MCF 10A (cell line): ENCODE measurements at places on chromosomes 7 and 10. TPM values are rescaled to one million over a fixed set of nuclear protein-coding genes. Genes with fewer than 3 reads are reported as not detected.

Gene WAPL
- total RNA-seq: 42.7 and 45.2 TPM in 2 replicates

Gene GBX1
- not detected in 2 replicates for total RNA-seq

Gene OR13A1
- total RNA-seq: not detected in 2 replicates

Gene NODAL
- total RNA-seq: not detected in 2 replicates

Gene SPDYE8
- total RNA-seq: not detected in 2 replicates

Gene AOAH
- total RNA-seq: not detected in 2 replicates

Gene PPP1R17
- total RNA-seq: not detected in 2 replicates

Gene TFAM
- 44.4 and 62.3 TPM in 2 replicates for total RNA-seq

DNA sequence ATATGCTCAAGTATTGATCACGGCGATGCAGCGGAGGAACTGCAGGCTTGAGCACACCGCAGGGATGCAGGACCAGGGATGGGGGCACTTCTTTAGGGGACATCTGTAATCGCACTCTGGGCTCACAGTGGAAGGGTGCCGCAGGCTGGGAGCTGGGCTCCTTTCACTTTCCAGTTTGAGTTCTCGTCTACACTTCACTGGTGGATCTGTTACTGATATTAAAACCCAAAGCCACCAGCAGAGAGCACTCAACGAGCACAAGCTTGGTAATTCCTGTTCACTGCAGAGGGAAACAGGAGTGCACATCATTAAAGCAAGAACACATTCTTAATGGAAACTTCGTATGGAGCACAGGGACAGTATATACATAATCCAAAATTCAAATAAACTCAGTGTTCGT is 91.3 kb downstream of the PARD3 start:
- peak; percentile 69 for DNase-seq

DNA sequence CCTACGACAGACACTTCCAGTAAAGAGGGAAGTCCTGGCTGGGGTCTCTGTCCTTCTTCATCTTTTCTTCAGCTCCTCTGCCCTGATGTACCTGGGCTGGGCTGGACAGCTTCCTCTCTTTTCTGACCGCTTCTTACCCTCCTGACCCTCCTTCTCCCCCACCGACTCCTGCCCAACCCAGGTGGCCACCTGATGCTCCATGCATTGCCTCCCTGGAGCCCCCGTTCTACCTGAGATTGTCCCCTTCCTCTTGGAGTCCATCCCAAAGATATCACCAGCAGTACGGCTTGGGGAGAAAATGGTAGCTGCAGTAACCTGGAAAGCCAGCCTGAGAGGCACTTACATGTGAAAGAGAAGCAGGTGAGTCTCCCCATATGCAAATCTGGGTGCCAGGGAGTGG is 566.3 kb downstream of the TCERG1L start:
- DNase-seq: no peak

- no peak for DNase-seq
These were observed 133.1 kb downstream of the CD36 start for GRCh38 chr7:80771523-80771922.

- DNase-seq: no peak
These were observed 494 bp upstream of the RHBDD2 start for GRCh38 chr7:75878312-75878768.

DNA sequence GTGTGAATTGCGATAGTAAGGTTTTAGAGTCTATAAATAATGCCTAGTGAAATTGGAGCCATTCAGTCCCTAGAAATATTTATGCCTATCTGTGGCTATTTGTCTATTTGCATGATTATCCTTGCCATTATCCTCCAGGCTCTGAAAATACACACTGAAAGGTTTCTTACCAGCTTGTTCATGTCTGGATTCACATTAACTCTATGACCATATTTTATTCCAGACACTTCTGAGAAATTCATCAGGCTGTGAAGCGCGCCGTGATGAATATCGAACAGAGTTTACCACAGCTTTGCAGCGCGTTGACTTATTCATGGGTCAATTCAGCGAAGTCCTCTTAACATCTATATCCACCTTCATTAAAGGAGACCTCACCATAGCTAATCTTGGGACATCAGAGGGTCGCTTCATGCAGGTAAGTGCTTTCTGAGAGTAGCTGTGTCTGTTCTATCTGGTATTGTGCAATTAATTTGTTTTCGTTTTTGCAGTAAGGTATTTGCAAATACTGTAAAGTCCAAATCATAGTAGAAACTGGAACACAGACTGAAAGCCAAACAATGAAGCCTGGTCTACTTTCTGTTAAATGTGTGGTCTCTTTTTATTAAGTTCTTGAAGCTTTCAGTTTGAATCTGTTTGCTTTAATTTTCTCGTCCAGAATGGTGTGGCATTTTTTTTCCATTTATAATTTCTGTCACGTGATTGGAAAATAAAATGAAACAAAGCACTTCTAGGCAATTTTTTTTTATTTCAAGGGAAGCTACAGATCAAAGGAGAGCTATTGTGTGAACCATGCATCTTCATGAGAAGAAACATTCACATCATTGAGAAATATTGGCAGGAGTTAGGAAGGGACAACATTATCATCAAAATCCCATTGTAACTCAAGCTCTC is 59.7 kb downstream of the MET start:
- no peak for DNase-seq

DNA sequence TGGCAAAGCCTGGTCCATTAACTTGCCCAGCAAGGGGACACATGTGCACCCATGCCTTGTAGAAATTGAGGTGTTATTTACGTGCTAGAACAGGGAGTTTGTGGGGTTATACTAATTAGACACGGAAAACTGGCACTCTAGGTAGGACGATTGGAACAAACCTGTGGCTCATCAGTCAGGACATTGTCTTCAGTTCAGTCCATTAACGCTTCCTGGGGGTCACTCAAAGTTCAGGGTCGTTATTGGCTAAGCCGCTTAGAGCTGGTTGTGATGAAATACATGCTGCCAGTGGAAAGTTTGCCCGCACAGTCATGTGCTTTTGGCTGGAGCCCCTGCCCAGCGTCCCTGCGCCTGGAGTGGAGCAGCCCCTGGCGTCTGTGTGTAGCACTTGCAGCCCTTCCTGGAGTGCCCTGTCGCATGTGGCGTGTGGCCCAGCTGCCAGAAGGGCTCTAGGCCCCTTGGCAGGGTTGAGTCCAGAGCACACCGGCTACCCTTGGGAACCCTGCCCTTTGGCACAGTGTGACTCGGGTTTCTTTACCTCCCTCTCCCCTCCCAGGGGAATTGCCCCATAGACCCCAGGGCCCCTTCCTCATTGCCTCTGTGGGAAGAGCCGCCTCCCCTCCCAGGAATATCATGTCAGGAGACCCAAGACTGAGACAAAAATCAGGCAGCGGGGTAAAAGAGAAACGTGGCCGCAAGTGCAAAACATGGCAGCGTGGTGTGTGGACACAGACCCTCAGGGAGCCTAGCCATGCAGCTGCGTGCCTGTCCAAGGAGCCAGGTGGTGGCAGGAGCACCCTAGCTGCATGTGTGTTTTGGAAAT is 9.8 kb downstream of the ZNF775 start:
- DNase-seq: no peak

- no peak for DNase-seq
These were observed 100.0 kb upstream of the PRR15 start for GRCh38 chr7:29463504-29464158.

- DNase-seq: no peak
These were observed 756.7 kb downstream of the GATA3 start for GRCh38 chr10:8811201-8811600.

DNA sequence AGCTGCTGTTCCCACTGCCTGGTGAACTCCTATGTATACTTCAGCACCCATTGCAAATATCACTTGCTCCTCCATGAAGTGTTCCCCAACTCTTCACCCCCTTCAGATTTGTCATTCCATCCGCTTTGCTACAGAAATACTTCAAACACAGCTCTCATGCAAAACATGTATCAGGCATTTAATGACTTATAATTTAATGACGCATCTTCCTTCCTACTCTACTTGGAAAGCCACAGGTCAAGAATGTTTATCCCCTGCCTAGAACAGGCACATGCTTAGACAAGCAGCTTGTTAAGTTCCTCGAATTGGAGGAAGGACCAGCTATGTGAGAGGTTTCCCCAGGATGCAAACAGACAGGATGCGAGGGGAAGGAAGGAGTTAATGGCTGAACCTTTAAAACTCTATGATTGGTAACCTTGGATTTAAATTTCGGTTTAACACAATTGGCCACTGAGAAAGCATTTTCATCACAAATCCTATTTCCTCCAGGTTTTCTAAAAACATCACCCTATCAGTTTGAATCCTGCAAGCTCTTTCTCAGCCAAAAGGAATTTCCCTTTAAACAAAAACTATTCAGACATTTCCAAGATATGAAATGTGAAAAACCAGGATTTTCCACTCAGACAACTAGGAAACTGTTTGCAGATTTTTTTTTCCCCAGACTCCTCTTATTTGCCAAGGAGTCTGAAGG is 11.5 kb downstream of the CREB3L2 start:
- DNase-seq: peak; percentile 66

- no peak for DNase-seq
These were observed 72.3 kb upstream of the SEM1 start for GRCh38 chr7:96781919-96782318.

GRCh38 chr10:3986493-3987142 is 201.6 kb upstream of the KLF6 start:
- DNase-seq: no peak

DNA sequence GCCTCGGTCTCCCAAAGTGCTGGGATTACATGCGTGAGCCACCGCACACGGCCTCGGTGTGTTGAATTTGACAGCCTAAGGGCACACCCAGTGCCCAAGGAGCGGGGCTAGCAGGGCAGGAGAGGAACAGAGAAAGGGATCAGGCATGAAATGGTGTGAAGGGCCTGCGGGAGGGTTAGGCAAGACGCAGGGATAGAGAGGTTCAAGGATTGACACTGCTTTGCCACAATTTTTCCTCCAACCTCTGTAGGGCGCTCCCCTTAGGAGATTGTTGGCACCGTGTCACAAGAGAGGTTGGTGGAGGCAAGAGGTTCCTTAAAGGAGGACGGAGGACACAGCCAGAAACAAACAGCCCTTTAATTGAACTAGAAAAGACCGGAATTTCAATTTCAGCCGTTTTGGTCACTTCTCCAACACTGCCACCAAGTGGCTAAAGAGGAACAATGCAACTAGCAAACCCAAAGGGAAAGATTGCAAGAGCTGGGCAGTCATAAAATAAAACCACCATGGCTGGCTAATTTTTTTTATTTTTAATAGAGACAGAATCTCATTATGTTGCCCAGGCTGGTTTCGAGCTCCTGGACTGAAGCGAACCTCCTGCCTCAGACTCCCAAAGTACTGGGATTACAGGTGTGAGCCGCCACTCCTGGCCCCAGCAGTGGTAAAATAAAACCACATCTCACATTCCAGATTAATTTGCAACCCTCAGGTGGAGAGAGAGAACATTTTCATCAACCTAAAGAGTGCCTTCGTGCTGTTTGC is 6.9 kb upstream of the CREB3L2 start:
- peak; percentile 78 for DNase-seq

GRCh38 chr10:50740293-50740648 is 535 bp downstream of the ASAH2B start:
- DNase-seq: peak; percentile 51

- DNase-seq: peak; percentile 63
These were observed 136.5 kb downstream of the EPC1 start for GRCh38 chr10:32210306-32211045.

DNA sequence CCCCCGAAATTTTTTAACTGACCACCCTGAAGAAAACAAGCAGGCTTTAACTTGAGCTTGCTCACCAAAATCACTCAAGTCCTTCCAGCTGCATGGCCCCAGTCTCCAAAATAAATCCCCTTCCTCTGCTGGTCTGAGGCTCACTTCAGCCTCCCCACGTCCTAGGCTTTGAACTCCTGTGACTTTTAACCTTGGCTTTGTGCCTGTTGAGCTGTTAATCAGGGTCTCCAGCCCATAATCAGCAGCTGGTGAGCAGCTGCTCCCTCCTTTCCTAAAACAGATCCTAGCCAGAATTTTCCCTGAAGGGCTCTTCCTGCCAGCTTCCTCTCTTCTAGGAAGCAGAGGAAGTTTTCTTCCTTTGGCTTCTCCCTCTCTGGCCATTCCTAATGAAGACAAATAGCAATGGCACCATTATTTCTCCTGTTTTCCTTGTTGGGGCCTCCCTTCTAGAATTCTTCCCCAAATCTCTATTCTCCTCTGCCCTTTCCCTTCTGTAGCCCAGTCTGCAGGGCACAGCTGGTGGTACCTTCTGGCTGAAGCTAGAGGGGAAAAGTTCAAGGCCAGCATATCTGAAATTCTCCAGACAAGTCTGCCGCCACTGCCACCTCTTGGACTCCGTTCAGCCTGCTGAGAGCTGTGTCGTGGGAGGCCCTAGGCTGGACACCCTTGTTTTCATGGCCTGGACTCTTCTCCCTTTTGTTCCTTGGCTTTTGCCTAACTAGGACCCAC is 152.1 kb downstream of the NOC3L start:
- DNase-seq: no peak

GRCh38 chr10:4120096-4120853 is 335.3 kb upstream of the KLF6 start:
- no peak for DNase-seq

DNA sequence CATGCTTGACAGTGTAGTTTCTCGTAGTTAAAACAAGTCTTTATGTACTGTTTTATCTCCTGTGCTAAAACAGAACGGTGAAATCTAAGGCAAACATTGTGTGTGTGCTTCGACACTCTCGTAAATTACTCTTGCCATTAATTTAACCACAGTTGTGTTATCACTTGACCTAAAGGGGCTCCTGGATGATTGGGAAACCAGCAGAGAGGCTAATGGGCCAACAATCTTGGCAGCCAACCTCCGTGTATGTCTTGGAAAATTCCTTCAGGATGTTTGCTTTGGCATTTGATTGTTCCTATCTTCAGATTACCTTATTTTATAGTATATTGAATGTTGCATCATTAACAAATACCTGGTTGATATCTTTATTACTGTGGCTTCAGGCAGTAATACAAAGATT is 409.5 kb downstream of the SDK1 start:
- peak; percentile 27 for DNase-seq

DNA sequence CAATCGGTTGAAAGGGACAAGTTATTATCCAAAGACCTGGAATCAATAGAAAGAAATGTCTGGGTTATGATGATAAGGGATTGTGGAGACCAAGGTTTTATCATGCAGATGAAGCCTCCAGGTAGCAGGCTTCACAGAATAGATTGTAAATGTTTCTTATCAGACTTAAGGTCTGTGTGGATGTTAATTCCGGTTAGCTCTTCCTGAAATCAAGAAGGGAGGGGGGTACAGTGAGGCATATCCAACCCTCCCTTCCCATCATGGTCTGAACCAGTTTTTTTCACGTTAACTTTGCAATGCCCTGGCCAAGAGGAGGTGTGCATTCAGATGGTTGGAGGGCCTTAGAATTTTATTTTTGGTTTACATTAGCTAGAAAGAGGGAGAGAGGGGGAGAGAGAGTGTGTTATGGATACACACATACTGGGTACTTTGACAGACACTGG is 9.8 kb upstream of the LRRC61 start:
- DNase-seq: no peak
